Tibial nerve (tissue), 4 donors: ENCODE measurements at places on chromosomes 13 and 19.

DNA sequence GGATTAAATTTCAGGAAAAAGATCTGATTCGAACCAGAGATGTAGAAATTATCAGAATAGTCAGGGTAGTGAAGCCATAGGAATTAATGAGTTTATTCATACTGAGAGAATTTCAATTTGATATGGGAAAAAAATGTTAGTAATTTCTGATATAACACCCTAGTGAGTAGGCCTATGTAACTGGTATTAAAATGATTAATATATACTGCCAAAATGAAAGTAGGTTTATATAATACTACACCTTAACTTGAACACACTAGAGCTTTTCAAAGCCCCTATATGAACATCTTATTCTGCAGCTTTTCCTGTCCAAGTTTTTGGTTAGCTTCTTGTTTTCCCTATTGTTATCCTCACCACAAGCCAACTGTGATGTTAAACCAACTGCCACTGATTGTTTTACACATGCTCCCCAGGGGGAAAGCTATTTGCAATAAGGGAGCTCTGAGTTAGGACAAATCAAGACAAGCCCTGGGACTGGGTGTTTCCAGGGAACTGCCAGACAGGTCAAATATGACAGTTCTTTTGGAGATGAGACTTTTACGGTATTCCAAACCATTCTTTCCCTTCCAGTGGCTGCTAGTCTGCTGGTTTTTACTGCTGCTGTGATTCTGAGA, 45.3 kb downstream of the FNDC3A start:
- no peak for DNase-seq

DNA sequence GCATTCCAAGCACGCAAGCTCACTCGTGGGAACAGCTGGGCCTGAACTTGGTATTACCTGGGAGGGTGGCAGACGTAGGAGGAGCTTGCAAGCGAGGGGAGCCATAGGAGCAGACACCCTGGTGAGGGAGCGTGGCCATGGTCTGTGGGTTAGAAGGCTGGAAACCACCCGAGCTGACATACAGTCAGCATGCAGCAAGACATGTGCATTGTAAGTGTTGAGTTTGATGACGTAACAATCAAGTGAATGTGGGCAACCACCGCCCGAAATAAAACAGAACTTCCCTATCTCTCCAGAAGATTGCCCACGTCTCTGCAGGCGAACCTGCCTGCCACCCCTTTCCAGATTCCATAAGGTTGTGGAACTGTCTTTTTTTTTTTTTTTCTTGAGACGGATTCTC, 26.8 kb downstream of the UBXN6 start:
- no peak for DNase-seq

GRCh38 chr13:103386341-103386740, 320.1 kb upstream of the SLC10A2 start:
- DNase-seq: no peak

DNA sequence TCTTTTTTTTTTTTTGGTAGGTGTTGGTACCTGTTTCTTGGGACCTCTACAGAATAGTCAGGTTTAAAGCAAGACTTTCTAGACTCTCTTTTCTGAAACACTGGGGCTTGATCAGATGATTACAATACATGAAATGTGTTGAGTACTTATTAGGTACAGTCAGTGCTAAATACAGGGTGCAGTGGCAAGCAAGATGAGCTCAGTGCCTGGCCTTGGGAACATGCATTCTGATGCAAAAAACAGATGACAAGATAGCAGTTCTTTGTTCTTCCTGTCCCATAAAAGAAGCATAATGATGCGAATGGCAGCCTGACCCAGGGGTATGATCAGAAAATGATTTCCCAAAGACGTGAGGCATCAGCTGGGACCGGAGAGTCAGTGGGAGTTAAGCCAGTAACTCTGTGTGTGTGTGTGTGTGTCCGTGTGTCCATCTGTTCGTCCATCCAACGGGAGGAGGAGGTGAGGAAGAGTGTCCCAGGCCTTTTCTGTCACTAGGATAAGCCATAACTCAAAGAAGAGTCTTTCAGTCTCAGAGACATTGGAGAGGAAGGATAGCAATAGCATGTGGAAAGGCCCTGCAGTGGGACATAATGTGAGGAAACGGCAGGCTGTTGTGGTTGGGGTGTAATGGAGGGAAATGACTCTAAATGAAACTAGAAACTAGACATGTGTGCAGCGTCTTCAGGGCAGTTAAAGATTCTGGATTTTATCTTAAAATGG, 32.2 kb downstream of the SLAIN1 start:
- no peak for DNase-seq

- no peak for DNase-seq
Measured at GRCh38 chr13:39888865-39889810, 233.7 kb downstream of the COG6 start.
